ENCODE measurements at places on chromosomes 16 and 17. TPM values are rescaled to one million over a fixed set of nuclear protein-coding genes. Genes with fewer than 3 reads are reported as not detected.

The CCL16 gene
- not detected for total RNA-seq

The DNAH2 gene
- total RNA-seq = not detected

The ZNF597 gene
- 1.8 TPM for total RNA-seq

The PER1 gene
- 124 TPM for total RNA-seq

The CD300LF gene
- total RNA-seq = 0.35 TPM

The PROCA1 gene
- total RNA-seq = 0.73 TPM

DNA sequence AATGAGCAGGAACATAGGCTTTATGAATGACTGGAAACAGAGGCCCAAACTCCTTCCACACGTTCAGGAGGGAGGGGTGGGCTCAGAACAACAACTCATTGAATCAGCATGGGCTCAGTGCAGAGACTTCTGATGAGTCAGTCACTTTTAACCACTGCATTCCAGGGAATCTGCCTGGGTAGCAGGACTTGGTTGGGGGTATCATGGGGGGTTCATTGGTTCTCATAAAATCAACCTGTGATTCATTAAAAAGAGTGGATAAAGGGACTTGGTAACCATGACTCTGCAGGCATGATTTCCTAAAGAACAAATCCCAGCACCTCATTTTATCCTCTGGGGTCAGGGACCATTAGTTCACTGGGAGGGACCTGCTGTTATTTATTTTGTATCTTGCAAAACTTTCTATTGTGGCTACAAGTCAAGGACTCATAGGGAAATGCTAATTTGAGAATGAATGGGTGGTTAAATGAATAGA, 13.8 kb downstream of the ITGB3 start:
- DNase-seq = no peak

DNA sequence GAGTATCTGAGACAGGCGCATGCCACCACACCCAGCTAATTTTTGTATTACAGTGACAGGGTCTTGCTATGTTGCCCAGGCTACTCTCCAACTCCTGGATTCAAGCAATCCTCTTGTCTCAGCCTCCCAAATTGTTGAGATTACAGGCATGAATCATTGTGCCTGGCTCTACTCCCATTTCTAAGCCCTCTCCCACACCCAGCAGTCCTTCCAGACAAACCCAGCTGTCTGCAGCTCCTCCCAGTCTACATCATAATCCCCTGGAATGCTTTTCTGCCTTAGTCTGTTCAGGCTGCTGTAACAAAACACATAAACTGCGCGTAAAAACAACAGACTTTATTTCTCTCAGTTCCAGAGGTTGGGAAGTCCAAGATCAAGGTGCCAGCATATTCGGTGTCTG, 144.5 kb downstream of the GRIN2A start:
- no peak for DNase-seq

DNA sequence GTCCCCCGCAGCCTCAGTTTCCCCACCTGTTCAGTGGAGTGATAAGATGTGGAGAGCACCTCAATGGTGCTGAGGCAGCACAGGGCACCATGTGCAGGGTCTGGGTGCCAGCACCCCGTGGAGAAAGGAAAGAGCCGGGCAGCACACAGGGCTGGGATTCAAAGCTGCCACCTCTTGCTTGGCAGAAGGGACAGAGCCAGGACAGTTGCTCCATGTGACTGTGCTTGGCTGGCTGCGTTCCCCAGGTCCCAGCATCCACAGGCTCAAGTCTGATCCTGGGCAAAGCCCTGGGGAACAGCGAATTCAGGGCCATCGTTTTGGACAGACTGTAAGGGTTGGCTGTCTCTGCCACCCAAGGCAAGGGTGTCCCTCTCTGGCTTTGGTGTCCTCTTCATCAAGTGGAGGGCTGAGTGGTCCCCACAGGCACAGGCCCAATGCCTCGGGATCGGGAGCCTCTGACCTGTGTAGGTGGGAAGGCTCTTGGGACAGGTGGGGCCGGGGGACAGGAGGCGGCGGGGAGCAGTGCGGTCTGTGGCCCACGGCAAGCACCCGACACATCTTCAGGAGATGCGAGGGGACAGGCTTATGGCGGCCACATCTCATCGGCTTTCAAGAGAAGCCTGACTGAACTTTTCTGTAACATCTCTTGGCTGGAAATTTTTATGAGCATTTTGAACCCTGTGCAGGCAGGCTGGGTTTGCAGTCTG, 8.5 kb downstream of the ZNF469 start:
- no peak for DNase-seq

DNA sequence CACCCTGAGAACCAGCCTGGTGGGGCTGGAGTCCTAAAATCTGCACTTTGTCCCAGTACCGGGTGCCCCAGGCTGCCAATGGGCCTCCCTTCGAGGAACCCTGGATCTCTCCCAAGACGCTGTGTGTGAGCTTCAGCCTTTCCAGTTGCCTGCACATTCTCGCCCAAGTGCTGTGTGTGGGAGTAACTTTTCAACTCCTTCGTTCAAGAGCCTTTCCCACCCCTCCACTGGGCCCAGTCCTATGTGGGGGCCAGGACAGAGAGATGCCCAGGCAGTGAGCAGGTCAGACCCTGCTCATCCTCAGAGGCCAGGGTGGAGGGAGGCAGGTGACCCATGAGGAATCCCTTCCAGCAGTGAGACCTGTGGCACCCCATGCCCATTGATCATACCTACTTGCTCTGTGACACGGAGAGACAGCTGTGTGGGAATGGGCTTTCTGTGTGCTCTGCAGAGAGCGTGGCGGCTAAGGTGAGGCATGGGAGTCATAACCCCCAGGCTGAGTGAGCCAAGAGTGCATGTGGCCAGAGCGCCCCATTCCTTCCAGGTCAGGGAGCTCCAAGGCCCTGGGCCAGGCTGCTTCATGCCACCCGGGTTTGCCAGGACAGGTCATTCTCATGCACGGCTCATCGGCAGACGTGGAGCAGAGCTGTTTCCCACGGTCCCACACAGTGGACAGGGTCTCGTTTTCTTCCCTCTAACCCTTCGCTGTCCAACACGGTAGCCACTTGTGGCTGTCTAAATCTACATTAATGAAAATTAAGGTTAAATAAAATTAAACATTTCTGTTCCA, 154.4 kb downstream of the CLEC16A start:
- DNase-seq = no peak

- DNase-seq = no peak
These were observed 3.1 kb downstream of the ALOX12 start for GRCh38 chr17:6998855-6999508.

DNA sequence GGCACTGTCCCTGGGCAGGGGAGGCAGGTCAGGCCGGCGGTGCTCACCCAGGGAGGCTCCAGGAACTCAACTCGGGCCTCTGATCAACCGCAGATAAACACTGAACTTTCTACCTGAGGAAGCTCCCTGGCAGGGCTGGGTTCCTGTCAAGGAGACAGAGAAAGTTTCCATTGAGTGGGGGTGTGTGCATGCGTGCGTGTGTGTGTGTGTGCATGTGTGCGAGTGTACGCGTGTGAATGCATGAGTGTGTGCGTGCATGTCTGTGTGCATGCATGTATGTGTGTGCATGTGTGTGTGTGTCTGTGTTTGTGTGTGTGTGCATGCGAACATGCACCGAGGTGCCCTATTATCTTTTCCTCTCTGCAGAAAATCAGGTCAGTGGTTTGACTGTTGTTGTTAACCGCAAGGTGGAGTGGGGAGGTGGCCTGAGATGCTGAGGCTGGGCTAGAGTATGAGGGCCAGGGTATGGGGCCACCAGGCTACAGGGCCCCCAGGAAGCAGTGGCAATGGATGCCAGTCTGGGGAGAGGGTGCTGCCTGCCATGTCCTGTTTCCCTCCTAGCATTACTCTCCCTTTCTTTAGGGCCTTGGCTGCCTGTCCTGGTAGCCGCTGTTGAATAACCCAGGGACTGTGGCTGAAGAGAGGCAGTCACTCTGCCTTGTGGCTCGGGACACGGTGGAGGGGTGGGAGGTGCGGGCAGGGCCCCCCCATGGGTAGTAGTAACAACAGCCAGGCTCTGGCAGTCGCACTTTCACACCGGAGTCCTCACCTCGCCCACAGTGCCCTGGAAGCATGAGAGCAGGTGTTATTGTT, 24.0 kb downstream of the CCR7 start:
- no peak for DNase-seq

DNA sequence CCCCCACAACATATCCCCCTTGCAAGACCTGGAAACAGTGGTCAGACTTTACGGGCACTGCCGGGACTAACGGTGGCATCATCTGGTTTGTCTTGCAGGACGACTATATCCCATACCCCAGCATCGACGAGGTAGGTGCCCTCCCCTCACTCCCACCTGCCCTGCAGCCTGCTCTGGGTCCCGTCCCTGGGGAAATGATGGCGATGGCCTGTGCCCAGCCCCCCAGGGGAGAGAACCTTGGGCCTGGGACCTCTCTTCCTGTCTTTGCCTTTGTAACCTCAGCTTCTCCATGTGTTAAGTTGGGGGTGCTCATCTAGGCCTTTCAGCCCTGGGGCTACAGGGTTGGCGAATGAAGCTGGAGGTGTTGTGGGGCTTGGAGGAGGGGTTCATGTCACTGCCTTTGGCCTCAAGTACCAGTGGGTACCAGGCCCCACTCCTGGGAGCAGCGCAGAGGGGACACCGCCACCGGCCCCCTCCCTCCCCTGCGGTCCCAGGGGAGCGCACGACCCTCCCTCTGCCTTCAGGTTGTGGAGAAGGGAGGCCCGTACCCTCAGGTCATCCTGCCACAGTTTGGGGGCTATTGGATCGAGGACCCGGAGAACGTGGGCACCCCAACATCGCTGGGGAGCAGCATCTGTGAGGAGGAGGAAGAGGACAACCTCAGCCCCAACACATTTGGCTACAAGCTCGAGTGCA, 99.9 kb downstream of the OR1D5 start:
- DNase-seq = no peak
